ENCODE measurements at places on chromosomes 6 and 20.

DNA sequence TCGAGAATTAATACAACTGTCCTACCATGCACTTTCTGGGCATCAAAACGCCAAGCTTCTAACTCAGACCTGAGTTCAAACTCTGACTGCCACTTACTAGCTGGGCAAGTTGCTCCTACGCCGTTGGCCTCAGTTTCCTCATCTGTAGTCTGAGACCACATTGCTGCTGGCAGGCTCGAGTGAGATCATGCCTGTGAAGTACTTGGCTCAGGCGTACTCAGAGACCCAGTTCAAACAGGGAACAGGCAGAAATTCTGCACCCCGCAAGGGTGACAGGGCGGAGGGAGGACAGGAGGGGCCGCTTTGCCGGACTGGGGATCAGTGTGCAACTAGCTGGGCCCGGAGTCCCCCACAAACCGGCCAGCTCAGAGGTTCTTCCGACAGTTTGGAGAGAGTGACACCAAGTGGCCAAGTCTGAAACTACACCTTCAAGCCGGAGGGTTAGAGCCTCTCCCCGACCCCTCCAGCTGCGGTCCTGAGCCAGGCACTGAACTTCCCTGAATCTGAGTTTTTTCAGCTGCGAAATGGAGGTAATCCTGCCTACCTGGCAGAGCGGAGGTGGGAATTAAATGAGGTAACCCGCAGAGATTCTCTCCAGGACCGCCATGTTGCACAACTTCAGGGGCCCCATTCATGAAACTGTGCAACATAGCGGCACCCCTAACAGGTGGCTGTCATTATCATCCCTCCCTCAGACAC, 46.0 kb upstream of the PTPN1 start:
- peak; percentile 70 for DNase-seq

- DNase-seq = no peak
Measured at GRCh38 chr6:168412456-168412855, 28.5 kb upstream of the SMOC2 start.

GRCh38 chr6:154080461-154081189, 41.6 kb downstream of the OPRM1 start:
- DNase-seq = no peak

- DNase-seq = peak; percentile 7
Measured at GRCh38 chr6:45590226-45590625, 212.5 kb upstream of the SUPT3H start.

GRCh38 chr6:89559487-89559886, 79.1 kb downstream of the LYRM2 start:
- DNase-seq = no peak

- peak; percentile 93 for DNase-seq
Measured at GRCh38 chr6:6007366-6008088, 802 bp upstream of the NRN1 start.

GRCh38 chr6:149429427-149430360, 29.6 kb downstream of the SUMO4 start:
- DNase-seq = no peak

- peak; percentile 75 for DNase-seq
Measured at GRCh38 chr6:24283043-24283985, 74.5 kb downstream of the DCDC2 start.

GRCh38 chr20:62357187-62357667, 9.9 kb downstream of the LAMA5 start:
- DNase-seq = no peak

DNA sequence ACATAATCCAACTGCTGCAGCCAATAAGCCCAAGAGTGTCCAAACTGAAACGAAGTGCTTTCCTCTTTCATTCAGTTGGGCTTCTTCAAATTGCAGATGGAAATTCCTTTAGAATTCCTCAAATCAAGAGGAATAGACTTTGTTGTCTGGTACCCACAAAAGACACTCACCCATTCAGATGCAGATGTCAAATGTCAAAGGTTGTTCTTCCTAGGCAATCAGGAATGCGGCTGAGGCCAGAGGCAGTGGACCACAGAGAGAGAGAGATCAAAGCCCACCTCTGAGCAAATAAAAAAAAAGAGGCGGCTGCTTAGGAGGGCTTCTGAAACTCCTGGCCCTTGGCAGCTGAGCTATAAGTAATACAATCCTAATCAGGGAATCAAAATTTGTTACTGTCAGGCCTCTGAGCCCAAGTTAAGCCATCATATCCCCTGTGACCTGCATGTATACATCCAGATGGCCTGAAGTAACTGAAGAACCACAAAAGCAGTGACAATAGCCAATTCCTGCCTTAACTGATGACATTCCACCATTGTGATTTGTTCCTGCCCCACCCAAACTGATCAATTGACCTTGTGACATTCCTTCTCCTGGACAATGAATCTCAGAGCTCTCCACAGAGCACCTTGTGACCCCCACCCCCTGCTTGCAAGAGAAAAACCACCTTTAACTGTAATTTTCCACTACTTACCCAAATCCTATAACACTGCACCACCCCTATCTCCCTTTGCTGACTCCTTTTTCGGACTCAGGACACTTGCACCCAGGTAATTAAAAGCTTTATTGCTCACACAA, 303.0 kb upstream of the GJE1 start:
- no peak for DNase-seq

GRCh38 chr6:119799596-119800509, 450.3 kb upstream of the MAN1A1 start:
- no peak for DNase-seq

DNA sequence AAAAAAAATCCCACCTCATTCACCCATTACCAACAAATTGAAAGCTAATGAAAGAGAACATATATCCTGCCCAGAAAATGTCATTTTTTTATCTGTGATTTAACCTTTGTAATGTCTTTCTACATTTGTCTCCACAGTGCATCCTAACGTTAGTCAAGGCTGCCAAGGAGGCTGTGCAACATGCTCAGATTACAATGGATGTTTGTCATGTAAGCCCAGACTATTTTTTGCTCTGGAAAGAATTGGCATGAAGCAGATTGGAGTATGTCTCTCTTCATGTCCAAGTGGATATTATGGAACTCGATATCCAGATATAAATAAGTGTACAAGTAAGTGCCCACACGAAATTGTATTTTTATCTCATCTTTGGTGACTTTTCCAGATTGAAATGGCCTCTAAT, 30.0 kb downstream of the RSPO3 start:
- DNase-seq = no peak

- no peak for DNase-seq
Measured at GRCh38 chr20:58647162-58647795, 3.8 kb upstream of the STX16 start.

DNA sequence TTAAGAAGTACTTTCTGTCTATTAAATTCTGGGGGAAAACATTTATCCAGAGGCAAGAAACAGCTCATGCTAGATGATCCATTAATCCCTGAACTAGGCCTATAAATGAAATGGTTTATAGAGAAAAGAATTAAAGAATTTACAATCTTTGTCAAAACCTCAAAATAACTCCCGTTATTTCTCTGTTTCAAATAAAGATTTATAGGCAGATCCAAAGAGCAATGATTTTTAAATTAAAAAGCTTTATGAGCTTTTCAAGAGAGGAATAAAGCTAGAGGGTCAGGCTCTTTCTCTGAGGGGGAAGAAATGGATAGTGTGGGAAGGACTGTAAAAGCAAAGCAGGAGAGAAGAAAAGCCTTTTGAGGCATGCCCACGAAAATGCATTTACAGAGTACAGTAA, 82.5 kb upstream of the OGFRL1 start:
- peak; percentile 50 for DNase-seq

DNA sequence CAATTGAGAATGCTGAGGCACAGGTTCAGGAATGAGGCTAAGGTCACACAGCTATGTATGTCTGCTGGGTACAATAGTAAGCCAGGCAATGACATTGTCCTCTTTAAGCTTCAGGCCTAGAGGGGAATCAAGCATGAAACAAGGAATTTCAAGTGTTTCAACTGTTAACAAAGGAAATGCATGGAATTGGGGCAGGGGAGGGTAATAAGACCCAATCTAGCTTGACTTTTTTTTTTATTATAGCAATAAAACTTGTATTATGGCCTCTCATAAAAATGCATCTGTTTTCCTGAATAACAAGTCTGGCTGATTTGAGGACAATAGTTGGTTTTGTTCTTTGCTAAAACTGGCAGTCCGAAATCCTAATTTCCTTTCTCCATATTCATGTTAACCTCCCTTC, 336.7 kb downstream of the CBLN4 start:
- DNase-seq = no peak

DNA sequence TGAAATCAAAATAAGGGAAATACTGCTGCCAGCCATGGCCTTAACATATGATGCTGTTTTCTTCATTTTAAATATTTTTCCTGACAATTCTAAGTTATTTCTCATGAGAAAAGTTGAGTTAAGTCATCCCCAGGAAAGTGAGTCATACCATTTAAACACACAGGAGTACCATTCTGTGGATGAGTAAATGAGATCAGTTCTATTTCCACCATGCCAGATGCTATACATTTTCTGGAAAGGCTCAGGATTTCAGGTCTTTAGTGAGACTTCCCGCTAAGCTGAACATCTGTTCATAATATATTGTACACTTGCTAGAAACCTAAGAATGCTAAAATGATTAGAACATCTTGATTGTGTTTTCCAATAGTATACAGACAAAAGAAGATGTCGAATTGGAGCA, 256.2 kb upstream of the MANEA start:
- no peak for DNase-seq

DNA sequence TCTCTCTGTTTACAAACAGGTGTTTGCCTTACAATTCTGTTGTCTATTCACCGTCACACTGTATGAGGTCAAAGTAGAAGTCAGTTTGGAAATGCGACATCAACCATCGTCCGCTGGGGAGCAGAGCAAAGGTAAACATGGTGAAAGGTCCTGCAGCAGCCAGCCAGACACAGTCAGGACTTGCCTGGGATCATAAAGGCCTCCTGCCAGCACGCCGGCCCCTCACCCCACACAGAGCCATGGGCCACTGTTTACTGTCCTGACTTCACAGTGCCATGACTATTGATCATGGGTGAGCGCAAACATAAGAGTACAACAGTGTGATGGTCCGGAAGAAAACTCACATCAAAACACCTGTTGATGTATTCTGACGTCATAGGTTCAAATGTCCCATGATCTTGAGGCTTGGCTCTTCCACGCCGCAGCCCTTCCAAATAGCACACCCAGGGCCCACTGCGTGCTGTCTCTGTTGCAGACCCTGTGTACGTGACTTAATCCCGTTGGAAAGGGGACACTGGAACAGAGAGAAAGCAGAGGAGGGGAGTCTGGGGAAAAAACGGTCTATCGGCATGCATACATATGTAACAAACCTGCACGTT, 16.9 kb upstream of the PPP1R3G start:
- no peak for DNase-seq

- no peak for DNase-seq
Measured at GRCh38 chr20:2616634-2617033, 35.8 kb upstream of the NOP56 start.

DNA sequence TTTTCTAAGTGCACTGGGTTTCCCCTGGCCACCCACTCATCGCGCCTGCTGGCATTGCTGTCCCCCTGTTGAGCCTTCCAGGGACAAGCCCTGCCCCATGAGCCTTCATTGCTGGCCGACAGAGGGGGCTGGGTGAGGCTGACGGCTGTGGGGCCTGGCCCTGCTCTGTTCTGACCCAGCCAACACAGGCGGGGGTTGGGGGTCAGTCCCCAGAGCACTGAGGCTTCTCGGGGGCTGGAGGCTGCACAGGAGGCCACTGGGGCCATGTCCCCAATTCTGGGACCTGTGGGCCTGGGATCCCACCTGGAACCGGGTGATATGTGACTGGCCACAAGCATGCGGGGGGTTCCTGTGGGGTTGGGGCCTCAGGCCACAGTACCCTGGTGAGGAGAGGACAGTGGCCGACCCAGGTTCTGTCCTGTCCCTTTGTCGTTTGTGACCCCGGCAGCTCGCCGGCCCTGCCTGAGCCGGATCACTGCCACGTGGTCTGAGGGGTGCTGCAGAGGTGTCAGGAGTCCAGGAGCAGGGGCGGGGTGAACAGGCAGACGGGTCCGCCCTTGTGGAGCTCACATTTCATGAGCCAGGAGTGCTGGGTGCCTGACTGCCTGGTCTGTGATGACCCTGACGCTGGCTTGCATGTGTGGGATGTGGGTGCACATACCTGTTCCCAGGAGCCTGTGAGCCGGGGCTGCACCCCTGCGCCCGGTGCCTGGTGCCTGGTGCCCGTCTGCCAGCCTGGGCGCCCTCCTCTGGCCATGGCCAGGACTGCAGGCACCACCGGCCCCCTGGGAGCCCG, 2.1 kb upstream of the COL20A1 start:
- no peak for DNase-seq

DNA sequence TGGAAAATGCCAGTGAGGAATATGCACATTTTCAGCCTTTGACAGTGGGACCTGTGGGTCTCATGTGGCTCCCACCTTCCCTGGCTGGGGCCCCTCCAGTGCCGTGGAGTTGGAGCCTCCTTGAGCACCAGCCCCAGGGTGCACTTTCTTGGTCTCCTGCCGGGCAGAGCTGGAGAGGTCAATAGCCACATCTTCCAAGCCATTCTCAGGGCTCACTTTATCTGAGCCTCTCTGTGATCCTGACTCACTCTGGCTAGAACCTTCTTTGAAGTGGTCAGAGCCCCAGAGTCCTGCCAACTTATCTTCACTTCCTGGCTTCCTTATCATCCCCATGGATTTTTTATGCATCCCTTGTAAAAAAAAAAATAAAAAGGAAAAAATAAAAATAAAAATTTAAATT, 5.7 kb downstream of the VSX1 start:
- no peak for DNase-seq

- DNase-seq = no peak
Measured at GRCh38 chr6:37717836-37718251, 20.2 kb upstream of the MDGA1 start.

- DNase-seq = peak; percentile 25
Measured at GRCh38 chr20:64152906-64153305, 11.3 kb upstream of the MYT1 start.

DNA sequence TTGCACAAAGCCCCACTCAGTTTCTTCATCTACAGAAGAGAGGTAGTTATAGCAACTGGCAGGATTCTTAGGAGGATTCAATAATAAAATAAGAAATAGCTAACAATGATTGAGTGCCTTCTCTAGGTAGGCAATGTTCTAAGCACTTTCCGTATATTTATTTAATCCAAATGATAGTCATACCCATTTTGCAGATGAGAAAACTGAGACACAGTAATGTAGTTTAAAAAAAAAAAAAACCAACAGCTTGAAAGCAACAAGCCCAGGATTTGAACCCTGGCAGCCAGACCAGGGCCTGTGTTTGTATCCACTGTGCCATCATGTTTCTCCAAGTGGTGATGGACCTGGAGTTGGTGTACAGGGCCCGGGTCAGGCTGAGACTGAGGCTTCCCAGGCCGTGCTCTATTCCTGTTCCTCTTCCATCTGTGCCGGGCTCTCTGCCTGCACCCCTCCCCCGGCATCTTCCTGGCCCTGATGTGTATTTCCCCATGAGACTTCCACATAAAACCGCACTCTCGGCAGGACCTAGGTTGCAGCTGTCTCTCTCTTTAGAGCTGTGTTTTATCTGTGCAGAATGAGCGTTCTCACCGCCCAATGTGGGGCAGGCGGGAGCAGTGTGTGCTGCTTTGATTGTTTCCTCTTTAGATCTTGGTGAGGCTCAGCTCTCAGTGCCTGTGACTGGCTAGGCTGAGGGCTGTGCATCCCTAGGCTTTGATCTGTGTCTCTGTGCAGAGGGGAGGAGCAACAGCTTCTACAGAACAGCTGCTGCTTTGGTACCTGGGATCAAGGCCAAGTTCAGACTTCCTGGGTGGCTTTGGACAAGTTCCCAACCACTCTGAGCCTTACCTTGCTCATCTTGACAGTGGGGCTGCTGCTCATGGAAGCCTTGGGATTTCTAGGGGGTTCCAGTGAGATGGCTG, 49.5 kb downstream of the TOX2 start:
- no peak for DNase-seq
